NCI-H1930 (cell line): ENCODE measurements at places on chromosomes 16 and 17.

- DNase-seq, result no peak
These were observed 89.8 kb upstream of the TMEM97 start for GRCh38 chr17:28228986-28229729.

DNA sequence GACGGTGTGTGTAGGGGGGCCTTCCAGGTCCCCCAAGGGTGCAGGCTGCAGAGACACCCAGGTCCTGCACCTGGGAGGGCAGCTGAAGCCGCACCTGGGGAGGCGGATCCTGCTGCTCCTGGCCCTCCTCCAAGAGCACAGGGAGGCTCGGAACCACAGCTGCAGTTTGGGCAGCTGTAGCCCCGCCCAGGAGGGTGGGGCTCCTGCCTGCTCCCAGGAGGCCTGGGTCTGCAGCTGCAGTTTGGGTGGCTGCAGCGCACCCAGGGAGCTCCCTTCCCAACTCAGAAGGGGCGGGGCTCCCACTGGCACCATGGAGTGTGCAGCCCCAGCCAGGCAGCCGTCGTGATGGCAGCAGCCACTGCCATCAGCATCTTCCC lies 69.4 kb upstream of the NKD1 start:
- DNase-seq, result no peak

GRCh38 chr16:63720848-63721247 lies 1401.0 kb downstream of the CDH11 start:
- DNase-seq, result no peak

DNA sequence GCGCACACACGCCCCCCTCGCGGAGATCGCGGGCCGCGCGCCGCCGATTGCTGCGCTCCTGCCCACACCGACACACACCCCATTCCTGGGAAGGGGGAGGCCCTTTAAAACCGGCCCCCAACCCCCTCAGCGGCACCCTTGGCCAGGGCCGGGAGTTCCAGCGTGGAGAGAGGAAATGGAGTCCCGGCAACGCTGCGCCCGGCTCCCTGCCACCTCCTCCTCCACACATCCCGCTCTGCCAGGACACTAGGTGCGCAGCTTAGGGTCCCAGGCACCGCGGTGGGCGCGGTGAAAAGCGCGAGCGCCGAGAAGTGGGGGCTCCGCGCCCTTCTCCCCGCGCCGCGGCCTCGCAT lies 397 bp downstream of the CDC42EP4 start:
- DNase-seq, result peak; percentile 51

- no peak for DNase-seq
These were observed 945.8 kb downstream of the KCNJ2 start for GRCh38 chr17:71114911-71115668.

DNA sequence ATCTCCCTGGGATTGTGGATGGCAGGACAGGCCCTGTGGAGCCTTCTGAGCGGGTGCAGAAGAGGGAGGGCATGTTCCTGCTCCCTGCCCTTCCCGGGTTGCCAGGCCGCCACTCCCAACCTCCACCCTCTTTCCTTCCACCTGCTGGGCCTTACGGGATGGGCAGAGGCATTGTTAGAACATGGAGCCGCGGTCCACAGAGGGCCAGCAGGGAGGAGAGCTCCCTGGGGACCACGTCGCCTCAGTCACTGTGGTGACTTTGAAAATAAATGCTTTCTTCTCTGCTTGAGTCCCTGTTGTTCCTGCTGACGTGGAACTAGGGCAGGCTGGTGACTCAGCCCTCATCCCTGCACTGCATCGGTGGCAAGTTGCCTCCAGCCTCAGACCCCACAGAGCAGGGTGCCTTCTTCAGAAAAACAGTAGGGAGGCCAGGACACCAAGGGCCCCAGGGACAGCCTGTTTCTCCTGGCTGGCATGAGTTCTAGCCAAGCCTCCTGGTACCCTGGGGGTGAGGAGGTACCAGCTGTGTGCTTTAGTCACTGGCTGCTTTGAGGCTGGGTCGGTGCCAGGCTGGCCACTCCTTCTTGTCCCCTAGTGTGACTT lies 224.9 kb downstream of the SEC14L1 start:
- DNase-seq, result no peak

GRCh38 chr16:85908444-85908843 lies 9.5 kb downstream of the IRF8 start:
- DNase-seq, result no peak

DNA sequence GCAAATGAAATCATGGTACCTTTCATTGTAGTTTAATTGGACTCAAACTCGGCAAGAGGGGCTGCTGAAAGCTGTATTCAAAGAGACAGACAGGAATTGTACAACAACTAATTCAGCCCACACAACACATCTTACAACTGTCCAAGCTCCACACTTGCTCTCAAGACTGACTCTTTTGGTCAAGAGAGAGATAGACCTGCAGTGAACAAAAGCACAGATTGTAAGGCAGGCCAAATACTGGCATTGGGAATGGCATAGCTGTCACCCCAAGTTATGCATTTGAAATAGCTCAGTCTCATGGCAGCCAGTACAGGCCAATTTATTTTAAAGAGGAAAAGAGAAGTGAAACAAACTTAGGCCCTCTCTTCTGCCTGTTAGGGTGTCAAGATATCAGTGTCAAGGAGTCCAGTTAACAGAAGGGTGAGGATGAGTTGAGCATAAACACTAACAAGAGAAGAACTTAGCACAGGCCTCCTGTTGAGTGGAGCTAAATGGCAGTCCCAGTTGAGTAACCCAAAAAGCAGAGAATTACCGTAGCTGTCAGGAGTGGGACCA lies 215.7 kb downstream of the IRX3 start:
- DNase-seq, result no peak

DNA sequence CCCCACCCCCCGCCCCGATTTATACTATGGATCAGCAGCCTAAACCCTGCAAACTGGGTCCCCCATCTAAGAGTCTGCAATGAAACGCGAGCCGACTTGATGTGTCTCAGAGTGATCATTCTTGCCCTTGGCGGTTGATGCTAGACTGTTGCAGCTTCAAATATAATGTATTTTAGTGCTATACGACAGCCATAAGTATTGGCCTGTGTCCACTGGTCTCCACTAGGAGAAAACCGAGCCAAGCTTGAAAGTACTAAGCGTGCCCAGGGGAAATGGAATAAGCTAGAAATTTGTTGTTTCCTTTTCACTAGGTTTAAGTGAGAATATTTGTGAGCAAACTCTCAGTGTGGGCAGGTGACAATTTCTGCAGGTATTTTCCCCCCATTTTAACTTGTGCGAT lies 711.2 kb downstream of the MAF start:
- no peak for DNase-seq

DNA sequence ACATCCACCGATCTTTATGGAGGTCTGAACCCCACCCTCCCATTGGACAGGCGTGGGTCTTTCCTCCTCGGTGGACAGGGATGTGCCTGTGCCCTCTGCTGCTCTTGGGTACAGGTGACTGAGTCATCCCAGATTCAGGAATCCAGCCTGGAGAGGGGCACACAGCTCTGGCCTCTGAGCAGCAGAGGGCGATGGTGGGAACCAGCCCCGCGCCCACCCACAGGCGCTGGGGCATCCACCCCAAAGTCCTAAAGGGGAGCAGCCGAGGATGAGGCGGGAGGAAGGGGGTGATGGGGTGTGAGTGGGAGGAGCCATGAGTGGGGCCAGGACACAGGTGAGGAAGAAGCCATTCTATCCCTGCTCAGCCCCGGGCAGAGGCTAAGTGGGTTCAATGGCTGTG lies 35.0 kb downstream of the ENGASE start:
- DNase-seq, result no peak

GRCh38 chr17:82388922-82389283 lies 17.3 kb downstream of the UTS2R start:
- DNase-seq, result no peak

- no peak for DNase-seq
These were observed 119.5 kb downstream of the MSI2 start for GRCh38 chr17:57375770-57376225.
